Heart left ventricle (tissue), 16 donors: ENCODE measurements at places on chromosomes 11 and 22. TPM values are rescaled to one million over a fixed set of nuclear protein-coding genes. Genes with fewer than 3 reads are reported as not detected.

GRCh38 chr11:47550288-47551047 lies 2.5 kb downstream of the CELF1 start:
- no peak for DNase-seq

DNA sequence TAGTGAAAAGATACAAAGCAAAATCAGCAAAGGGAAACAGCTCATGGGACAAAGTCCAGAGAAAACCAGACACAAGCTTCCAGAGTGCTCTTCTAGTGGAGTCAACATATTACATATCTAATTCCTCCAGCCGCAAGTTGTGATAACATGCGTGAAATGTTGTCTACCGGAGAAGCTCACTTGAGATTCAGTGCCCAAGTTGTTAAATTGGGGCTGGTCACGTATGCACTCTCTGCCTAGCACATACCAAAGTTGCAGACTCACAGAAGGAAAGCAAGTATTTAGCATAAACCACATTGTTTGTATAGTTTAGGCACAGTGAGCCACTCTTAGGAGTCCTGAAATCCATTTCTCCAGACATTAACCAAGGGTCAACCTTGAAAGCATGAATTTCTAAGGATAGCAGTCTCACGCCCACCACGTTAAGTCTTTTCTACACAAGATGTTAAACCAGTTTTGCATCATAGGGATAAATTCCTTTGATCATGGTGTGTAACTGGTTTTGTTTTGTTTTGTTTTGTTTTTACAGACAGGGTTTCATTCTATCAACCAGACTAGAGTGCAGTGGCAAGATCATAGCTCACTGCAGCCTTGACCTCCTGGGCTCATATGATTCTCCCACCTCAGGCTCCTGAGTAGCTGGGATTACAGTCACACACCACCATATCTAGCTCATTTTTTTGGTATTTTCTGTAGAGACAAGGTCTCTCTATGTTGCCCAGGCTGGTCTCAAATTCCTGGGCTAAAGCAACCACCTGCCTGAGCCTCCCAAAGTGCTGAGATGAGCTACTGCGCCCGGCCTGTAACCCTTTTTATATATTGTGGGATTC lies 39.5 kb upstream of the EP300 start:
- no peak for DNase-seq

DNA sequence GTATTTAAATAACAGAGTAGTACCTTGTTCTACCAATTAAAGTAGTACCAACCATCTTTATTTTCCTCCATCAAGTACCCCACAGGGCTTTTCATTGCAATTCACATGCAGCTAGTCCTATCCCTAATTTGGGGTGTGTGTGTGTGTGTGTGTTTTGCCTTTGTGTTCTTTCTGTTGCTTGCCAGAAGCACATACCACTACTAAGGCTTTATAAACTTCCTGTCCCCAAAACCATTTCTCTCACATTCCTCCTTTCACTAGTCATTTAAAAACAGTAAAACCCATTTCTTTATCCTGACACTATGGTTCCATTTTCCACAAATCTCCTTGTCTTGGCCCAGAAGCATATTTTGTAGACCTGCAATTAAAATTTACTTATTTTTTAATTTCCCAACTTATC lies 54.6 kb downstream of the SLC36A4 start:
- DNase-seq, result no peak

DNA sequence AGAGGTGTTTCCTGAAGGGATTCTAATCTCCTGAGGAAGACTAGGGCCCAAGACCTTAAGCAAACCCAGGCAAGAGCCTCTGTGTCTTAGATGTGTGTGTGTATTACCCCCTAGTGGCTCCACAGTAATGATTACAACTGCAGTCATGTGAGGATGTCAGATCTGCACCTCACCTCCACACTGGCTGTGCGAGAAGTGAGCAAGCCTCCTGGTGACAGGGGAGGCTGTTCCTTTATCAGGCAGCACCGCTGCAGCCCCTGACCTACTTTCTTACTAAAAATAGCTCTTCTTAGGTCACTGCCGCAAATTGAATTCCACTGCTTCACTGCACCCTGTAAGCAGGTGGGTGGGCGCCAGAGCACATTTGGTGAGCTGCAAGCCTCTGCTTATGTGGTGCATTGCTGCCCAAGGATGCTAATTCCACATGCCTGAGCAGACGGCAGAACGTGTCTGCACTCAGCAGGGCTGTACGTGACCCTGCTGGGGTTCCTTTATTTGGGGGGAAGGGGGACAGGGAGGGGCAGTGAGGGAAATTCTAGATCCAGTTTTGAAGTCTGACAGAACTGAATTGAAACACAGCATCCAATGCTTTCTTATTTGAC lies 112.4 kb downstream of the KCNC1 start:
- DNase-seq, result no peak

- DNase-seq, result peak; percentile 30
Observed at GRCh38 chr11:100876815-100877520, 189.9 kb downstream of the ARHGAP42 start.

ACCS gene
- total RNA-seq, result 8.3 TPM

FGF3 gene
- not detected for total RNA-seq

DNA sequence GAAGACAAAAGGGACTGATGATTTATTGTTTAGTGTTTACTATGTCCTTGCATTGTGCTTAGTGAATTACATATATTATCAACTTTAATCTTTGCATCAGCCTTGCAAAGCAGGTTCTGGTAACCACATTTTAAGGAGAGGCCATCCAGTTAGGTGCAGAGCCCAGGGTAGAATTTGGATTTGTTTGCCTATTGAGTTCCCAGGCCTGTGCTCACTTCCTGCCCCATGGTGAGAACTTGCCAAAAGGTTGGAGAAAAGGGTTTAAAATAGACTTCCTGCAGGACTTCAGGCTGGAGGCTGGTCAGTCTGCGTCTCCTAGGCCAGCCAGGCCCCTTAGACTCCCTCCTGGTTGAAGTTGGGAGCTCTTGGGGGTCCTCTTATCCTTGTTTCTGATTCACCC lies 72.1 kb downstream of the ATXN10 start:
- no peak for DNase-seq

GRCh38 chr11:37689951-37690350 lies 1091.9 kb upstream of the RAG2 start:
- DNase-seq, result no peak

DNA sequence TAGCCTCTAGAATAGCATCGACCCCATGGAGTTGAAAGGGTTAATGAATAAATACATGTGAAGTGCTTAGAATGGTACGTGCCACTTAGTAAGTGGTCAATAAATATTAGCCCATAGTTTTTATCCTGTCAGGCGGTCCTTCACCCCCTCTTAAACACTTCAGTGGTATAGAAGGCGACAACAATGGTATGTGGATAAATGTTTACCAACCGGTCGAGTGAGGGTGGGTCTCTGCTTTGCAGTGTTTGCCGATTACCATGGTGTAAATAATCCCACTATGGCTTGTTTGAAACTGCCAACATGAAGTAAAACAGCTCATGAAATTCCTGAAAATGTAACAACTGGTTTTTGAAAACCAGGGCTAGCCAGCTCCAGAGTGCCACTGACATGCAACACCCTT lies 541.2 kb downstream of the BUD13 start:
- no peak for DNase-seq

- DNase-seq, result no peak
Observed at GRCh38 chr11:76597533-76598425, 72.8 kb downstream of the LRRC32 start.

KIF18A gene
- 0.10 TPM for total RNA-seq

DNA sequence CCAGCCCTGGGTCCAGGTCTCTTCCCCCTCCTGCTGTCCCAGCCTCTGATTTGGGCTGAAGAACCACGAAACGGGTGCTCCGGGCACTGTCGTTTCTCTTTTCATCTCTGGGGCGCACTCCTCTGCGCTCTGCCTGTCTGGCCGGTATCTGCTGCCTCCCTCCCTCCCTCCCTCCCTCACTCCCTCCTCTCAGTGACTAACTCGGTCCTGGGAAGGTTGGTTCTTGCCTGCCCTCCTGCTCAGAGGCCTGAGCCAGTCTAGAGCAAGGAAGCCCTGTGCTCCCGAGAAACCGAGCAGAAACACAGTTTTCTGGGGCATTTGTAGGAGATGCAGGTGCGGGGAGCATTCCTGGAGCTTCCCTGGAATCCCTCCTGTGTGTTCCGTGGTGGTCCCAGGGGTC lies 1235.2 kb downstream of the BRD1 start:
- DNase-seq, result no peak

DNA sequence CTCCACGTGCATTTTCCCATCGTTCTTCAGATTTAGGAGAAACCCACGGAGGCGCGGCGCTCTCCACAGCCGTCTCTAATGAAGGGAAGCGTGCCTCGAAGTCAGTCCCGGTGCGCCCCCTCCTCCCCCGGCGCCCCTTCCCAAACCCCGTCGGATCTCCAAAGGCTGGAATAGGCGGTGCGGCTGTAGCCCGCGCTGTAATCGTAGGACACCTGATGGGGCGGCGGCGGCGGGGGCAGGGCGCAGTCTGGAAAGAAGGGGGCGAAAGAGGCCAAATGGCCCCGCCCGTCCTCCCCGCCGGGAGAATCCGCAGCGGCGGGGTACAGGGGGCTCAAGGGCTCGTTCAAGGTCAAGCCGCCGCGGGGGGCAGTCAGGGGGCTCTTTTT lies 1.3 kb downstream of the FAM181B start:
- no peak for DNase-seq

GRCh38 chr11:59302991-59303390 lies 55.7 kb upstream of the OR5AN1 start:
- no peak for DNase-seq

DNA sequence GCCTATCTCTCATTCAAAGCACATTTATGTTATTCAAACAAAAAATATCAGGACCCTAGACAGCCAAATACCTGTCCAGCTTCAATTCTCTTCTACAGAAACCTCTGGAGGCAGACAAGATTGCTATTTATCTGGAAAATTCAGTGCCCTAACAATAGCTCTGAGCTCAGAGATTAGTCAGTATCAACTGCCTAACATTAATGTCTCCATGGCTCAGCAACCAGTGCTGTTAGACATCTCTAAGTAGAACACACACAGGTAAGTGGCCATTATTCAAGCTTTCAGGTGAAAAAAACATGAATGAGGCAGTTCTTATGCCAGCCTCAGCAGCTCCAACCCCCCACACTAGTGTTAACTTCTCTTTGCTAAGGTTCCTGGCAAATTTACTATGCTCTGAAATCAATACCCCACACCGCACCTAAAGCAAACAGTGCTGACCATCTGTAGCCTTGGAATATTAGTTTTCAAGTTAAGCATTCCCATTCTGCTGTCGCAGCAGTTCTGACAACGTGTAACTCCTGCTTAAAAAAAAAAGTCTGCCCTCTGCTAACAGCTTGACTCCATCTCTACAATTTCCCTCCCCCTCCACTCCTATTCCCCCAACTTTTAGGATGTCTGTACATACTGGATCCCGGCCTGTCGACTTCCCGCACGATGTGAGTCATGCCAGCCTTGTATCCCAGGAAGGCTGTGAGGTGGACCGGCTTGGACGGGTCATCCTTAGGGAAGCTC lies 1.5 kb downstream of the RPL3 start:
- no peak for DNase-seq

DNA sequence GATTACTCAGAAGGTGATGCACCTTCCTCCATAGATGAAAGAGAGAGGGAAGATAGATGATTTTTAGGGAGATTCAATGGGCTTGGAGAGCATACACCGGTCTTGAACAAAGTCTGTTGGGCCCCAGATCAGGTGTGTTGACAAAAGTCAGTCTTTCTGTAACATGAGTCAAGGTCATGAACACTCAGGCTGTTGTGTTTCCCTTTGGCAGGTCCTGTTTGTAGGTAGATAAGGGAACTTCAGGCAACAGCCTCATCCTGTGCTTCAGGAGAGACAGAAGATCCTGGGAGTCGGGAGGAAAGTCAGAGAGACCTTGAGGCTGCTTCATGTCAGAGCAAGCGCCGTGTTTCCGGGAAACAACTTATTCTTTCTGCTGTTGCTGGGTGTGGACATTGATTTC lies 703.1 kb downstream of the BRD1 start:
- DNase-seq, result no peak

DNA sequence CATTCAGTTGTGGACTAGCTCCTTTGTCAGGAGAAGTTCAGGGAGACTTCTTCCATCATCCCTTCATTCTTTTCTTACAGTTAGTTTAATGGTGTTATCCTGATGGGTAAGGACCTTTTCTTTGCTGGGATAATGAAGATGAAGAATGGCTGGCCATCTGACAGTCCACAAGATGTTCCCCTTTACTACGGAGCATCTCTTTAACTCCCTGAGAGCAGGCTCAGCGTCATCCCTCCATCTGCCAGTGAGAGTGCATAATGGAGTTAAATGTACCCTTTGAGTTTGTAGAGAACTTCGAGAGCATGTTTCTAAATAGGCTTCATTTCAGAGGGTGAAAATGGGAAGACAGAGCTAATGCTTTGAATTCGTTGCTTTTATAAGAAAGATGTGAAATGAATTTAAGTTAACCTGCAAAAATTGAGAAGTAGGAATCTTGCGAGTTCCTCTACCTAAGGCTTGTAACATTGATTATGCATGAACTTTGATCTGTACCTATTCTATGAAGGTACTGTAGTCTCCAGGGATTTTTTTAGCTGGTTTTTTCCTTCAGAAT lies 1.7 kb downstream of the EP300 start:
- DNase-seq, result no peak

CNTF gene
- total RNA-seq, result 1.5 TPM

- no peak for DNase-seq
Observed at GRCh38 chr11:119318240-119319135, 1.6 kb upstream of the MCAM start.

FDXACB1 gene
- 1.3 TPM for total RNA-seq

DNA sequence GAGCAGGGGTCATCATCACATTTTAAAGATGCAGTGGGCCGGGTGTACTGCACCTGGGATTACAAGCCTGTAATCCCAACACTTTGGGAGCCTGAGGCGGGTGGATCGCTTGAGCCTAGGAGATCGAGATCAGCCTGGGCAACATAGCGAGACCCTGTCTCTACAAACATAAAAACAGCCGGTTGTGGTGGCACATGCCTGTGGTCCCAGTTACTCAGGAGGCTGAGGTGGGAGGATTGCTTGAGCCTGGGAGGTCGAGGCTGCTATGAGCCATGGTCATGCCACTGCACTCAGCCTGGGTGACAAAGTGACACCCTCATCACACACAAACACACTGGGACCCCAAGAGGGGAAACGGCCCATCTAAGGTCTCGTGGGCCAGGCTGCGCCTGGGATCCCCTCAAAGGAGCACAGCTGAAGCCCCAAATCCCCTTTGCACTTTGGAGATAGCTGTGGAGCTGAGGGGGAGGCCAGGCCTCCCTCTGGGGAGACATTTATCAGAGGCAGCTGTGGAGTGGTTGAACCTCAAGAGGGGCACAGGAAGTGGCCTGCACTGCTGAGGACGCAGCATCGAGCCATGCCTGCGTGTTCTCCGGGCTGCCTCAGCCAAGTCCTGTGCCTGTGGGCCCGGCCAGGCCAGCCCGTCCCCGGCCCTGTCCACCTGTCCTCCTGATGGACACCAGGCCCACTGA lies 27.5 kb downstream of the OSBPL5 start:
- peak; percentile 24 for DNase-seq

OR51F2 gene
- not detected for total RNA-seq

RBMXL2 gene
- not detected for total RNA-seq

DNA sequence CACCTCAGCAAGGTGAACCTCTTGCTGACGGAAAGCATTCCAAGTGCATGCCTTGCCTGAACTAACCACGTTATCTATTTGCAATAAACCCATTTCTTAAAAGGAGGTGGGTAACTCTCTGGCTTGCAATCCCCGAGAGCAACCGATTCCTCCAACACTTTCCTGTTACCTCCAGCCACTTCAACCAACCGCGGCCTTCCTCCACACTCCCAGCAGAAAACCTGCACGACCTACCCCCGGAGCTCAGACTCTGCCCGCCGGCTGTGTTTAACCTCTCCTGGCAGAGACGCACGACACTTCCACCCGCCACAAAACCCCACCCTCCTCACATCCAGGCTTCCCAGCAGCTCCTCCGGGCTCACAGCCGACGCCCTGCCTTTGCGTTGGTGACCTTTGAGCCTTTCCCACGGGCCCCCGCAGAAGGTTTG lies 708 bp downstream of the SCO2 start:
- DNase-seq, result peak; percentile 53

GRCh38 chr11:125286486-125286885 lies 121.9 kb downstream of the PKNOX2 start:
- DNase-seq, result no peak
